Calu3 (cell line): ENCODE measurements at places on chromosomes 2 and 18. TPM values are rescaled to one million over a fixed set of nuclear protein-coding genes. Genes with fewer than 3 reads are reported as not detected.

Gene CIDEA
- total RNA-seq, result not detected in 2 replicates

Gene VSNL1
- total RNA-seq, result not detected in 2 replicates

Gene DSG3
- 1.2 and 1.8 TPM in 2 replicates for total RNA-seq

Gene TMEM185B
- 42.0 and 42.8 TPM in 2 replicates for total RNA-seq

Gene MFSD2B
- 0.37 TPM in 1 of 2 replicates, not detected in the other for total RNA-seq

Gene AFF3
- total RNA-seq, result not detected in 2 replicates

Gene AGXT
- total RNA-seq, result not detected in 2 replicates

Gene VRK2
- total RNA-seq, result 23.4 and 25.4 TPM in 2 replicates

Gene ITGB6
- total RNA-seq, result 50.0 and 84.8 TPM in 2 replicates

Gene GALR1
- total RNA-seq, result not detected in 2 replicates

Gene ERFE
- 2.4 and 4.0 TPM in 2 replicates for total RNA-seq

Gene MYO3B
- total RNA-seq, result 5.0 and 7.1 TPM in 2 replicates

Gene TGFA
- 80.0 and 104 TPM in 2 replicates for total RNA-seq

Gene TRAK2
- total RNA-seq, result 24.4 TPM in 2 replicates

Gene COPS8
- 49.9 and 54.5 TPM in 2 replicates for total RNA-seq

Gene C2orf80
- not detected in 2 replicates for total RNA-seq

Gene ZBTB7C
- not detected in 2 replicates for total RNA-seq

Gene FBLN7
- 0.27 and 0.73 TPM in 2 replicates for total RNA-seq

Gene APCDD1
- 0.51 TPM in 1 of 2 replicates, not detected in the other for total RNA-seq

Gene IL1RL1
- total RNA-seq, result 0.22 TPM in 1 of 2 replicates, not detected in the other

Gene VWA3B
- total RNA-seq, result not detected in 2 replicates

Gene FZD7
- 11.3 and 17.7 TPM in 2 replicates for total RNA-seq

Gene UBE2E3
- total RNA-seq, result 57.8 and 64.3 TPM in 2 replicates

Gene CELF4
- 5.8 and 7.8 TPM in 2 replicates for total RNA-seq

Gene FIGN
- 8.4 and 9.1 TPM in 2 replicates for total RNA-seq

Gene RNU2-63P
- not detected in 2 replicates for total RNA-seq

Gene TXNDC2
- not detected in 2 replicates for total RNA-seq

Gene CENPO
- 38.9 and 43.1 TPM in 2 replicates for total RNA-seq
